H1 (cell line): ENCODE measurements at places on chromosomes 1 and 21. TPM values are rescaled to one million over a fixed set of nuclear protein-coding genes. Genes with fewer than 3 reads are reported as not detected.

Gene ALX3
- polyA plus RNA-seq: 0.06 and 0.20 TPM in 2 replicates

Gene LYPD8
- not detected in 2 replicates for polyA plus RNA-seq

Gene NCMAP
- polyA plus RNA-seq: 0.14 and 0.21 TPM in 2 replicates

Gene ARF1
- 471 and 606 TPM in 2 replicates for polyA plus RNA-seq

Gene HSD3B2
- 0.05 TPM in 1 of 2 replicates, not detected in the other for polyA plus RNA-seq

Gene TBX19
- polyA plus RNA-seq: 1.3 and 1.8 TPM in 2 replicates

Gene CFHR2
- not detected in 2 replicates for polyA plus RNA-seq

Gene FAM76A
- polyA plus RNA-seq: 2.7 and 3.4 TPM in 2 replicates

Gene NFASC
- 5.0 and 6.9 TPM in 2 replicates for polyA plus RNA-seq

Gene VHLL
- polyA plus RNA-seq: not detected in 2 replicates

Gene FYB2
- 0.08 and 0.17 TPM in 2 replicates for polyA plus RNA-seq

Gene HSD3B1
- polyA plus RNA-seq: not detected in 2 replicates

Gene TSPAN2
- polyA plus RNA-seq: 7.4 and 9.5 TPM in 2 replicates

Gene OR6K3
- polyA plus RNA-seq: not detected in 2 replicates
